ENCODE measurements at places on chromosomes 4 and X.

DNA sequence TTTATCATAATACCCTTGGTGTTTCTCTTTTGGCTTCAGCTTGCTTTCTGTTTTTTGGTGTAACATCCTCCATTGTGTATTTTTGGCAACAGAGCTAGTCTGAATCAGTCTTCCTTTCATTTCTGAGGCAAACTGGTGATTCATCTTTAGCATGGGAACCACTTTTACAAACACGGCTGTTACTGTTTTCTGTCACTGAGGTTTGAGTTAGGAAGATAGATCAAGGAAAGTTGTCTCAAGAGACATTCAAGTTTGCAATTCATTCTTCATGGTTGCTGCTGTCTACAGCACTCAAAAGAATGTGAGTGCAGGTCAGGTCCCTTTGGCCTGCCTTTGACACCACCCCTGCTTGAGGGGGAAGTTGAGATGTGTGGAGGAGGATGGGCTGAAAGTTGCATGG, 36.3 kb downstream of the IL21 start:
- DNase-seq = no peak

- DNase-seq = no peak
Observed at GRCh38 chr4:13963601-13964000, 336.1 kb upstream of the BOD1L1 start.

DNA sequence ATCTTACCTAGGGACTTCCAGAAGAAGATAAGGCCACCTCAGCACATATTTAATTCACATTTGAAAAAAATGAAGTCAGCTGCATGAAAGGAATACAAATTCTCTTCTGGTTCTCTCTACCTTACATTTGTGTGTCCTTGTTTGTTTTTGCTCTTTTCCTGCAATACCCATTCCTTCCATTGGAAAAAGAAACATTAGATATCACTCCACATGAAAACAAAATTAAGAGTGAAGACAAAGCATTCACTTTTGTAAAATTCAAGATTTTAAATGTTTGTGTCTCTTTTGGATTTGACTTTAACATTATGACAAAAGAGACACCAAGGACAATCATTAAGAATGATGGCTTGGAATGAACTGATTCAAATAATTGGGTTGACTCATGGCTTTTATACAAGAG, 1351.8 kb downstream of the FSTL5 start:
- no peak for DNase-seq

DNA sequence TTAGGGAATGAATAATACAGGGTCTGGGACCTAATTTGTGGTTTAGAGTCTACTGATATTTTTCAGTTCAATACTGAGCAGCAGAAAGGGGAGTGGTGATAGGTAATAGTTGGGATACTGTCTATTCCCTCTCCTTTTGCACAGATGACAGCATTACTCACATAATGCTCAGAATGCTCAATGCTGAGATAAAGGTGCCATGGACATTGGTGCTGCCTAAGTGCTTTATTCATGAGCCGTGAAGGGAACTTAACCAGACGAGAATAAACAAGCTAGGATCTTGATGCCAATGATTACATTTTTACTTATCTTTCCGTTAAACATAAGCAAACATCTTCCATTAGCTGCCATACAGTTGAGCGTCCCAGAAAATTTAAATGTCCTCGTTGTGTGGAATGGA, 75.6 kb downstream of the STK32B start:
- DNase-seq = no peak

DNA sequence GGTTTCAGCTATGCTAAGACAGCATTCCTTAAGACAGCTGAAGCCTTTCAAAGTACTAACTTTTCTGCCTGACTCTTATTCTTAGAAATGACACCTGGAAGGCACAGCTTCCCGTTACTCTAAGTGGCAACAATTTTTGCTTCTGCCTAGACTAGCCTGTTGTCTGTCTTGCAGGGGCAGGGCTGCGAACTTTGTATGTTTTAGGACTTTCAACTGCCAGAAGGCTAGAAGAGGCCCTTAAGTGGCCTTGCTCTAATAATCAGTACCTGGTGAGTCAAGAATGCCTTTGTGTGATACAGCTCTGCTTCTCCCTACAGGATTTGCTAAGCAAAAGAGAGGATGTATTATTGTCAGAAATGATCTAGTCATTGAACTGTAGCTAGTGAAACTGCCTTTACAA, 30.0 kb upstream of the TFDP3 start:
- DNase-seq = no peak

GRCh38 chr4:2077537-2078460, 18.7 kb downstream of the NAT8L start:
- DNase-seq = no peak

DNA sequence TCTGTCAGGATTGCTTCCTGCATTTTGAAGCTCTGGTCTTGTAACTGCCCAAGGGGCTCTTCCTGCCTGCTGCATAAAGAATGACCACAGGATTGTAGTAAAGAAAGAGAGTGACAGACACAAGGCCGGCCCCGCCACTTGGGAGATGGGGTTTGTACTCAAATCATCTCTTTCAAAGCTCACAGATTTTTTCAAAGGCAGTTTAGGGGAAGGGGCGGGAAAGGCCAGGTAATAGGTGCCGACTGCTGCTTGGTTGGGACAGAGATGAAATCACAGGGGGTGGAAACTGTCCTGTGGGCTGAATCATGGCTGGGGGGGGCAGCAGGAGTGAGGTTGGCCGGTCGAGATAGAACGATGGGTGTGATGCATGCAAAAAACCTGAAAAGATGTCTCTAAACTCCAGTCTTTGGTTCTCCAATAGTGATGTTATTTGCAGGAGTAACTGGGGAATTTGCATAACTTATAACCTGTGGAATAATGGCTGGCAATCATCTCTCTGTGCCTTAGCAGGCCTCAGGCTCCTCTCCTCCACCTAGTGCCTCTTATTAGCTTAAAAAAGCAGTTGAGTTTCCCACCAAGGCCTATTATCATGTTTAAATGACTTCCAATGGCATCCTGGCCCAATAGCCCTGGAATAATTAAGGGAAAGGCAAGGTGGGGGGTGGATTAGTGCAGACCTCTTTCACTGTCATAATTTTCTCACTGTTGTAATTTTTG, 778.4 kb upstream of the FRG1 start:
- DNase-seq = no peak

DNA sequence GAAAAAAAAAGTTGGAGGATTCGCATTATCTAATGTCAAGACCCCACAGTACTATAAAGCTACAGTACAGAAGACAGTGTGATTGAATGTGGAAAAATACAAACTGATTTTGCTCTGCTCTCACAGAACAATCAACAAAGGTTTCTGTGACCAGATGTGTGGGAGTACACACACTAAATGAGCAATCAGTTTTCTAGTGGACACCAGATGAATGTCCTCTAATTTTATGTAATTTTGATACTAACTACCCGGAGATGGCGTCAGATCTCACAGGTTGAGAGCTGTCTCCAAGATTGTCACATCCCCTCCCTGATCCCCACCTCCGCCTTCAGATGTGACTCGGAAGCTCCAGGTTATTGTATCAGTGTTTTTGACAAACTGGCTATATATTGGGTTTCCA, 81.9 kb upstream of the HUWE1 start:
- no peak for DNase-seq

GRCh38 chr4:4784379-4784778, 75.1 kb upstream of the MSX1 start:
- no peak for DNase-seq

- no peak for DNase-seq
Observed at GRCh38 chr4:10105920-10106319, 10.7 kb downstream of the WDR1 start.

DNA sequence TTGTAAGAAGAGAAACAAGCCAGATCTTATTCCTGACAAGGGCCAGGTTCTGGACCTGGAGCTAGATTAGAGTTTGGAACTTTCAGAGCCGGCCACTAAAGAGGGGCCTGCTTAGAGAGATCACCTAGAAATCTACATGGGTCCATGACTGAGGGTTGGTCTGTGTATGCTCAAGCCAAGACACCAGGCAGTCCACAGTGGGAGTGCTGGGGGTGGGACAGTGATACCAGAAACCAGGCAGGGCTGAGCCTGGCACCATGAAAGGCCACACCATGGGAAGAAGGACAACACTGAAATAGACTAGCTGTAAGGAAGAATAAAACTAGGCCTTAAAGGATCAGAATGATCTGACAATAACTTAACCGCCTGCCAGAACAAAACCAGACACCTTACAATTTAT, 267.3 kb downstream of the ADAMTS3 start:
- no peak for DNase-seq

GRCh38 chr4:159134429-159134828, 31.6 kb downstream of the RAPGEF2 start:
- no peak for DNase-seq

Measured in activated naive CD8-positive, alpha-beta T cell treated with anti-CD3 and anti-CD28 coated beads, Interleukin-2, amount 50 U/mL, for 16 hours (primary cell).